ENCODE measurements at places on chromosomes 11 and 22.

GRCh38 chr22:16721961-16722360 is 103.2 kb downstream of the XKR3 start:
- DNase-seq, result no peak

- DNase-seq, result no peak
These were observed 16.1 kb upstream of the CARD18 start for GRCh38 chr11:105155679-105156078.

DNA sequence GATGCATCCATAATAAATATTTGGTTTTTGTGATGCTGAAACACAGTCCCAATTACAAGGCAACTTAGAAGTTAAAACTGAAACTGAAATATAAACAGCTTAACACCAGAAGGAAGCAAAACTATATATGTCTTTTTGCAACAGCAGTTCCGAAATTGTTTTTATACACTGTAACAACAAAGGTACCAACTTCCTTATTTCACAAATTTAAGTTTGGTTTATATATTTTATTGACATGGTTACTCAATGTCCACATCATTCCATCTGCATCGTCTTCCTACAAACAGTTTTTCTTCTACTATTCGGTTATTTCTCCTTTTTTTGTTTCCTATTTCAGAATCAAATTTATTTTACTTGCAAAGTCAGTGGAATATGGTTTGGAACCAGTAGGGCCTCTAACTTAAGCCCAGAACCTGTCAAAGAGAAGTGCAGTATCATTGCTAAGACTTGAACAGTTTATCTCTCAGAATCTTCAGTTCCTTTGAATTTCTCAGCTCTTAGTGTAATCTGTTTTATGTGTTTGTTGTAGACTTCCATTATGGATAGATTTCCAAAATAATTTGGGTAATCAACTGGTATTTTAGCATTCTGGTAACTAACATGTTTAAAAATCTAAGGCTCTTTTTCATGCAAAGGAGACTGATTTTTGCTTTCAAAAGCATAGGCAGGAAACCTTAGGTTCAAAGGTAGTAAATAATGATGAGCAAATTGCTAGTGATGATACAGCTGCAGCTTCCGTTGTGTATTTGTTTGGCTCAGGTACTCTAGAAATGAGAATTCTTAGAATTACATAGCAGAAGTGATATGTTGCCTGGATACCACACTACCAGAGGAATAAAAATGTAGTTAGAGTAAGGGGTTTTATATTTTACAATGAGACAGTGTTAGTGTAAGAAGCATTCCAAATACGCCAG is 8.2 kb upstream of the HSPA8 start:
- no peak for DNase-seq

DNA sequence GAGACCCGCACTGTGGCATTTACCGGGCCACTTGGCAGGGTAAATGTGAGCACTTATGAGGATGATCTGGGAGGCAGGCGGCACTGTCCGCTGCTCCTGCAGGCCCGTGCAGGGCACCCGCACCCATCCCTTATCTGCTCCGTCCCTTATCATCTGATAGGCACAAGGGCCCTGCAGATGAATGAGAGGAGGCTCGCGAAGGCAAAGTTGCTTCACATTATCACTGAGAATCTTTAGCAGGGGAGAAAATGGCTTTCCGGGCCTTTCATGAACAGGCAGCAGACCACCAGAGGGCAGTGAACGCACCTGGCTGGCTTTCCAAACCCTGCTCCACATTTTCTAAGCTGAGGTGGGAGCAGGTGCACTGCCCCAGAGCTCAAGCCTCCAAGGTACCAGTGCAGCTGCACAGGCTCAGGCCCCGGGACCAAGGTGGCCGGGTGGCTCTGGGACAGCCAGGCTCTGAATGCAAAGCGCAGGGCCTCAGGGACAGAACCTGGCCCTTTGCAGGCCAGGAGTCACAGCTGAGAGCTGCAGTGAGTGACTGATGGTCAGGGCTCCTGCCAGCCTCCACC is 165.6 kb downstream of the SHANK2 start:
- no peak for DNase-seq

GRCh38 chr11:57477507-57478189 is 17.3 kb downstream of the RTN4RL2 start:
- no peak for DNase-seq
